M059J (cell line): ENCODE measurements at places on chromosomes 12 and 14. TPM values are rescaled to one million over a fixed set of nuclear protein-coding genes. Genes with fewer than 3 reads are reported as not detected.
A peak's percentile ranks its signal among the peaks of the same experiment; 100 is the strongest.

DNA sequence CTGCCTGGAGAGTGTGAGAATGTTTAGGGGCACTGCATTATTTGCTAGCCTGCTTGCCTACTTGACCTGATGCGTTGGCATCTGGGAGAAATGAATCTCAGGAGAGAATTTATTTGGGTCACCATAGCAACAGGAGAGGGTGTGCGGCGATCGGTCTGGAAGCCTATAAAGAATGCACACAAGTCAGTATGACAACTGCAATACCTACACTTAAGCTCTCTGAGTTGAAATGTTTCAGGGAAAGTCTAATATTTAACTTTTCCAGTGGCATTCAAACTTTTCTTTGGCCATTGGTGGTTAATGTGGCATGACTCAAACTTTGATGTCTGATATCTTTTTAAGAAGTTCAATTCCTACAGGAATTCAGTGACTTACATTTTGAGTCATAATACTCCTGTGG lies 205.1 kb downstream of the NEDD1 start:
- DNase-seq: no peak

DNA sequence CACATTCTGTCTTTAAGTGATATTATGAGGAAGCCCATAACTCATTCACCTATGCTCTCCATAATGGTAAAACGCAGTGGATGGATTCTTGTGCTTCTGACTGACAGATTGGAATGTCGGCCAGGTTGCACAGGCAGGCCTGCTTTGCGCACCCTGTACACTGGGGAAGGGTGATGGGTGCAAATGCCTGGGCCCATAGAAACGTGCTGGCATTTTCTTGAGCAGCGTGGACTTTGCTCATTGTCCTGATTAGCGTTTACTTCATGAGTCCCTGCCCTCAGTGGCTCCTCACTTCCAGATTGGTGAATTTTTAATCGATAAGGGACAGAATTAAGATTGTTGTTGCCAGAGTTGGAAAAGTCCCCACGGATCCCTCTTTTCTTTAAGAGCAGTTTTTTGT lies 80.9 kb upstream of the TRAF3 start:
- no peak for DNase-seq

GRCh38 chr12:64938179-64938578 lies 113.7 kb downstream of the TBC1D30 start:
- no peak for DNase-seq

DNA sequence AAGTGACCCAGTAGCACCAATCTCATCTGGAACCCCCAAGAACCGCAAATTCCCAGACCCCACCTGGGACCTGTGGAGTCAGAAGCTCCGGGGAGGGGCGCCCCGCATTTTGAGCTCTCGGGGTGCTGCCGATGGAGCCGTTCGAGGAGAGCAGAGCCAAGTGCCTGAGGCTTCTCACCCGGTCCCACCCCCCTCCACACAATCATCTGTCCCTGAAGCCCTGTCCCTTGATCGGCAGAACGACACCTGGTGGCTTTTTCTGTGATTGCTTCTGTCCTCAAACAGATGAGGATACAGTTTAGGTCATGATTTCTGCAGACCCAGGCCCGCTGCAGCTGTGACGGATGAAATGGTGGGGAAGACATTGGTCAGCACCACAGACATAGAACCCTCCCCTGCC lies 74.7 kb downstream of the NOC4L start:
- DNase-seq: peak; percentile 16

DNA sequence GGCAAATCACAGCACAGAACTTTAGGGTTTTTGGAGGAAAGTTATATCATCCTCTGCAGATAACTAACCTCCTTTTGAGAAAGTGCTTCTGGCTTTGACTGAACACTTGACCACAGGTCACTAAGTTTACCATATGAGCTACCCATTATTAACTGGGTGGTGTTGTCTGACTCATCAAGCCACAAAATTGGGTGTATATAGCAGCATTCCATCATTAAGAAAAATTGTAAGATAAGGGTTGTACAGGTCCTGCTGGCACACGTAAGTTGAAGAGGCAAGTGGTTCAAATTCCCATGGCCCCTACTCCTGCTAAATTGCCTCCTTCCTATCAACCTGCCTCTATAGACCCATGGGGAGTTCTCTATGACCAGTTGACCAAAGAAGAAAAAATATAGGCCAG lies 39.5 kb downstream of the L2HGDH start:
- DNase-seq: peak; percentile 32

- peak; percentile 65 for DNase-seq
Observed at GRCh38 chr12:105214148-105214547, 21.8 kb downstream of the APPL2 start.

DNA sequence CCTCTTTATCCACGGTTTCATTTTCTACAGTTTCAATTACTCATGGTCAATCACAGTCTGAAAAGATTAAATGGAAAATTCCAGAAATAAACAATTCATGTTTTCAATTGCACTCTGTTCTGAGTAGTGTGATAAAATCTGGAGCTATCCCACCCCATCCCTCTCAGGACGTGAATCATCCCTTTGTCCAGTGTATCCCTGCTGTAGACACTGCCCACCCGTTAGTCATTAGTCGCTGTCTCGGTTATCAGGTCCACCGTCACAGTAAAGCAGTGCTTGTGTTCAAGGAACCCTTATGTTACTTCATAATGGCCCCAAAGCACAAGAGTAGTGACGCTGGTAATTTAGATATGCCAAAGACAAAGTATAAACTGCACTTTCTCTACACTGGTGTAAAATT lies 141.0 kb upstream of the LMNTD1 start:
- DNase-seq: peak; percentile 93

KCNH3 gene
- 0.05 TPM in 1 of 2 replicates, not detected in the other for total RNA-seq

CLEC1A gene
- total RNA-seq: 0.99 and 2.7 TPM in 2 replicates

CELA1 gene
- total RNA-seq: not detected in 2 replicates
